ENCODE measurements at places on chromosomes 16 and 17. TPM values are rescaled to one million over a fixed set of nuclear protein-coding genes. Genes with fewer than 3 reads are reported as not detected.
A peak's percentile ranks its signal among the peaks of the same experiment; 100 is the strongest.

GRCh38 chr16:11429823-11430222 is 84.6 kb downstream of the RMI2 start:
- no peak for DNase-seq

GRCh38 chr16:68346892-68347480 is 36.2 kb downstream of the PRMT7 start:
- no peak for DNase-seq

GRCh38 chr16:85574672-85575475 is 38.2 kb upstream of the GSE1 start:
- DNase-seq = peak; percentile 45

- no peak for DNase-seq
Observed at GRCh38 chr17:38464251-38464722, 36.0 kb downstream of the ARHGAP23 start.

SLC38A10 gene
- total RNA-seq = 77.3 TPM

GRCh38 chr17:79233916-79234551 is 159.4 kb downstream of the ENGASE start:
- no peak for DNase-seq

SLC2A4 gene
- total RNA-seq = 1.6 TPM

NPIPA3 gene
- 6.7 TPM for total RNA-seq

- DNase-seq = no peak
Observed at GRCh38 chr17:37065486-37066321, 117.0 kb downstream of the AATF start.

DNA sequence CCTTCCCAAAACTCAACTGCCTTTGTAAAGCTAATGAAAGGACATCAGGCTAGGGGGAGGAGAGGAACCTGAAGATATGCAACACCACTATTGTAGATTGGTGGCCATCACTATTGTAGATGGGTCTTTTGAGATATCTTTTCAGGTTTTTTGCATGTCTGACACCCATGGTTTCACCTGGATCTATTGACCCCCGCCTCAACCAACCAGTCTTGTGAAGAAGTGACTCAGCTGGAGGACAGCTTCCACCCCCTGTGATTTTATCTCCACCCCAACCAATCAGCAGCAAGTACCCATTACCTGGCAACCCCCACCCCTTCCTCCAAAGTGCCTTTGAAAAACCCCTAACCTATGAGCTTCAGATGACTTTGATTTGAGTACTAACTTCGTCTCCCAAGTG is 382.6 kb upstream of the GOT2 start:
- DNase-seq = no peak

SLC9A5 gene
- 3.6 TPM for total RNA-seq

NAGS gene
- total RNA-seq = 0.50 TPM

- DNase-seq = no peak
Observed at GRCh38 chr16:75576384-75576811, 10.2 kb downstream of the GABARAPL2 start.

PLCG2 gene
- total RNA-seq = 5.6 TPM

DNA sequence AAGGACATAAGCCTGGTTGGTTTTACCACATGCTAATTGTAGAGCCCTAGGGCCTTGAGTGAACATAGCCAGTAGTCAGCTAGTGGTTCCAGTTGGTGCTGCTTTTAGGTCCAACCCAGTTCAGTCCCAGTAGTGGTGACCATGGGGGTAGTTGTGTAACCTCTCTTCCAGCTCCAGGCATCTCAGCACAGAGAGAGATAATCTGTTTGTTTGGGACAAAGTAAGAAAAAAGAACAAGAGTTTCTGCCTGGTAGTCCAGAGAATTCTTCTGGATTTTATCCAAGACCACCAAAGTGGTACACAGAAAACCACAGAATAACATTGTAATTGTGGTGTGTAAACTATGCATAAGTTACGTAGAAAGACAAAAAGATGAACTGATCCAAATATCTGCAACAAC is 5.2 kb upstream of the CCL13 start:
- no peak for DNase-seq

- peak; percentile 97 for DNase-seq
Observed at GRCh38 chr17:4263282-4264215, at the start of gene ANKFY1. Gene ANKFY1 (minus strand): TSS chr17:4263979. CDS start chr17:4263941, 38 bp downstream.

- DNase-seq = peak; percentile 36
Observed at GRCh38 chr16:15575293-15576049, 67.5 kb downstream of the MARF1 start.

EVPLL gene
- total RNA-seq = not detected
